ENCODE measurements at places on chromosomes 3 and 15.

DNA sequence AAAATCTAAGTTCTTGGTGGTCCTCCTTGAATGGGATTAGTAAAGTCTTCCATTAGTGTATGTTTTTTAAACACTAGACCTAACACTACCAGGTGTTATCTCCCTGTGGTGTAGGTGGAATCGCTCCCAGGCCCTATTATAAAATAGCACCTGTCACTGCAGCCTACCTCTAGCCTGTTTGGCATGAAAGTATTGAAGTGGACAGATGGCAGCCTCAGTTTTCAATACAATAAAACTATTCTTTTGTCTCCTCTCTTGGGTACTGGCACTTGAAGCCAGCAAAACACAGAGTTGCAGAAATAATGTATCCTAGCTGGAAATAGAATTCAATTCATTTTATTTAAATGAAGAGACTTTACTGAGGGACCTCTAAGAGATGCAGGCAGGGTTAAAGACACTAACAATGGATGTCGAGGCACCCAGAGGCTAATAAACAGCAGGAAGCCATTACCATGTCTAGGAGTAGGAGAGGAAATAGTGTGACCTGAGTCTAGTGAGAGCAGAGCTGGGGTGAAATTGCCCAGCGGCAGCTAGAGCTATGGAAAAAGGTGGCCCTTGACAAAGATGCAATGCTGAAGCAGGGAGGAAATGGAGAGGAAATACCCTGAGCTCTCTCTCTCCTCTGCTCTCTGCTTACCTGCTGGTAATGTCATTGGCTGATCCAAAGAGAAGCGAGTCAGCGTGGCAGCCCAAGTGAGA lies 49.1 kb upstream of the TMEM158 start:
- no peak for DNase-seq

- no peak for DNase-seq
Measured at GRCh38 chr15:55499151-55499550, 8.9 kb downstream of the DNAAF4 start.

- no peak for DNase-seq
Measured at GRCh38 chr15:70627734-70628548, 135.4 kb downstream of the UACA start.

DNA sequence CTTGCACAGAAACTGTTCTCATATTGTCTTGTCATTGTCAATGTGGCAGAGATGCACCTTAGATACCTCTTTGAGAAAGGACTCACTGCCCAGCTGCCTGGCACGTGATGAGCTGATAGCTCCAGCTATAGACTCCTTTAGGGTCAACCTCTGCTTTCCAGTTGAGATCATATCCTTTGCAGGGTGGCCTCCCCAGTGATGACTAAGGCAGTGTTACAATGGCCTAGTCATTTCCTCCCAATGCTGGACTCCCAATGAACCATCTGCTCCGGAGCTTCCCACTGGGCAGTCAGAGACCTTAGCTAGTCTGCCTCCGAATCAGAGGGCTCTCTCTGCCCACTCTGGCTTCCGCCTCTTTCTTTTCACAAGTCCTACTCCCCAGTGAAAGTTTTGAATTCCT lies 79.5 kb downstream of the CHRD start:
- DNase-seq, result no peak

DNA sequence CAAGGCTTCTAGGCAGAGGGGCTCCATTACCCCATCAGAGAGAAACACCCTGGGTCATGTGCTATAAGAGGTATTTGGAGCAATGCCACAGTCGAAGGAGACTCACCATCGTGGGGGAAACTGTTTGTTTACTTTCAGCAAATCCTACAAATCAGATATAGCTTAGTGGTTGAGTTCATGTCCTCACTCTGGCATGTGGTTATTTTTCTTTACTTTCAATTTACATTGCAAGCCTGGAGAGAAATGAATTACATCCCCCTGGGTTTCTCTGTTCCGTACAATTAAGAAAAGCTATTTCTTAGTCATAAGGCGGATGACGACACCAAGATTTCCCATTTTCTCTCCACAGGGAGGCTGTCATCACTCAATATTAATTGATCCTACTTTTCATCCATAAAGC lies 36.9 kb downstream of the RFTN1 start:
- DNase-seq, result no peak

- DNase-seq, result no peak
Measured at GRCh38 chr3:143751643-143752178, 96.6 kb downstream of the SLC9A9 start.

GRCh38 chr3:25957026-25957425 lies 167.1 kb downstream of the OXSM start:
- no peak for DNase-seq

- DNase-seq, result no peak
Measured at GRCh38 chr3:194368918-194369317, 625 bp downstream of the LRRC15 start.

- no peak for DNase-seq
Measured at GRCh38 chr3:141116721-141117120, 65.6 kb downstream of the SPSB4 start.

GRCh38 chr3:113659101-113659541 lies 37.3 kb downstream of the USF3 start:
- DNase-seq, result no peak

GRCh38 chr3:51295625-51296024 lies 89.5 kb upstream of the MANF start:
- DNase-seq, result no peak

DNA sequence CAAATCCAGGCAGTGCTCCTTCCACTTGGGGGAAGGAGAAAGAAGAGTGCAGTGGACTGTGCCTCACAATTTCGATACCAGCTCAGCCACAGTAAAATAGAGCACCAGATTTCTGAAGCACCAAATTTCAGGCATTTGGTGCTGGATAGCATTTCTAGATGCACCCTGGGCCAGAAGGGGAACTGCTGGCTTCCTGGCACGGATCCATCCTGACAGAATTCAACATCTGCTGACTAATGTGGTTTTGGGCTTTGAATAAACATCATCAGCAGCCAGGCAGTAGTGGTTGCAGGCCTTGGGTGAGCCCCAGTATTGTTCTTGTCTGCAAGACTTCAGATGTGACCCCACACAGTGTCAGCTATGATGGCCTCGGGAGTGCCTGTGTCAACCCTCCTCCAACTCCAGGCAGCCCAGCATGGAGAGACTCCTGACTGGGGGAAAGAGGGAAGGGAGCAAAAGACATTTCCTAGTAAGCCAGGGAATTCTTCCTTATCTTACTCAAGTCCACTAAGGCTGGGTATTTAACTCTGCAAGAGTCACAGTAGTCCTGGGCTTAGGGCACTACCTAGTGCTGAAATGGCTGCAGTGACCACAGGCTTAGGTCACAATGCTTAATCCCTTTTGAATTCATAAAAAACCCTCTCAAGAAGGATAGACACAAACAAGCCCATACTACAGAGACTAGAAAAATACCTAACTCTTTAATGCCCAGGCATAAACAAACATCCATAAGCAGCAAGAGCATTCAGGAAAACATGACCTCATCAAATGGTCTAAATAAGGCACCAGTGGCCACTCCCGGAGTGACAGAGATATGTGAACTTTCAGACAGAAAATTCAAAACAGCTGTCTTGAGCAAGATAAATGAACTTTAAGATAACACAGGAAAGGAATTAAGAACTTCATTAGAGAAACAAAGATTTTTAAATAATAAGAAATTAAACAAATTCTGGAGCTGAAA lies 74.7 kb downstream of the SPATA16 start:
- no peak for DNase-seq
